ENCODE measurements at places on chromosomes 5 and 9.

GRCh38 chr9:33140401-33141360 is 26.5 kb downstream of the B4GALT1 start:
- no peak for DNase-seq

GRCh38 chr5:174259696-174260420 is 214.4 kb downstream of the NSG2 start:
- DNase-seq, result no peak

GRCh38 chr5:159987031-159987674 is 21.8 kb upstream of the TTC1 start:
- DNase-seq, result peak; percentile 65

GRCh38 chr5:31886206-31886605 is 247.3 kb downstream of the PDZD2 start:
- DNase-seq, result no peak

DNA sequence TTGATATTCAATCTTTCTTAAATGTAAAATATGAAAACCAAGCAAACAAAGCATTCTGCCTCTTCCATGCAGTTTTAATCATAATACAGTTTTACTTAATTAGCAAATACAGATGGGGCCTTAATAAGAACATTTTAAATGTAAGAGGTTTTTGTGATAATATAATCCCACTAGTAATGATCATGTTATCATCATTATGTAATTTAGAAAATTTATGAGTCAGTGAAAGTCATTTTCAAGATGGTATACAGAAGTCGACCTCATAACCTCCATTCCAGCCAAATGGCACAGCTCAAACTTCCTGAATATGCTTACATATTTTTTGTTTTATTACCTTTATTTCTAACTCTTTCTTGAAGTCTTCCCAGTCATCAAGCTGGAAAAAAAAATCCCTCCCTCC is 102.2 kb upstream of the GNA14 start:
- DNase-seq, result no peak

DNA sequence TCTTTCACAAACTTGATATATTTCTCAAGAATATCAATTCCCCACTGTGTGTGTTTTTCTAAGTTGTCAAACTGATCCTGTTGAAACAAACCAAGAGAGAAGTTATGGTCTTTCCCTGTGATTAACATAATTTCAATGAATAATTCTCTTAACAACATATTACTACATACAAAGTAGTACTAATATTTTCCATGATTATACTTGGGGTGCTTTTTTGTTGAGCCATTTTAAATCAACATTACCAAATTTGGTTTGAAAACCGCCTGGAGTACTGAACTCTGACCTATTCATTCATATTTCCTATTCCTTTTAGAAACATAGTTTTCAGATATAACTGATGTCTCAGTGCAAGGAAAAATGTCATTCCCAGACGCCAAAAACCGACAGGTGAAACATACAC is 48.1 kb downstream of the FNBP1 start:
- no peak for DNase-seq

DNA sequence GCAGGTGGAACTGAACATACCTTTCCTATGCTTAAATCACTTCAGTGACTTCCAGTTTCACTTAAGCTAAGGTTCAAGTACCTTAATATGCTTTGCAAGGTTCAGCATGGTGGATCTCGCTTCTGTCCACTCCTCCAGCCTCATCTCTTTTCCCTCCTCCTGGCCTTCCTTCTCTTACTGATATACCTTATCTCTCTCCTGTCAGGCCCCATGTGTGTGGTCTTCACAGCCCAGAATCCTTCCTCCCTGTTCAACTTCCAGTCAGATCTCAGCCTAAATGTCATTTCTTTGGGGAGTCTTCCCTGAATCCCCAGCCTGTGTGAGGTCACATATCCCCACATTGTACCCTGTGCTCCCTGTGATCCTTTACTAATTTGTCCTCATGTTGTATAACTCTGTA is 87.7 kb downstream of the ANGPTL2 start:
- DNase-seq, result no peak

- no peak for DNase-seq
These were observed 148.9 kb downstream of the DOCK2 start for GRCh38 chr5:169785771-169786618.

GRCh38 chr5:109426075-109426474 is 16.3 kb upstream of the PJA2 start:
- no peak for DNase-seq

DNA sequence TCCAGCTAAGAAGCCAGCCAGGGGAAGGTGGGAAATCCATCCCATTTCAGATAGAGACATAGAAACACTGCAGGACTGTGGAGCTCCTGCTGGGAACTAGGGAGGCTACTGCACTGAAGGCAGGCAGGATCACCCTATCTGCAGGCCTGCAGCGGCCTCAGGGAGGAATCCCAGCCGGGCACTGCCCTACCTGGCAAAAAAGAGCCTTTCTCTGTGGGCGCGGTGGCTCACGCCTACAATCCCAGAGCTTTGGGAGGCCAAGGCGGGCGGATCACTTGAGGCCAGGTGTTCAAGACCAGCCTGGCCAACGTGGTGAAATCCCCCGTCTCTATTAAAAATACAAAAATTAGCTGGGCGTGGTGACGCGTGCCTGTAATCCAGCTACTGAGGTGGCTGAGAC is 71.4 kb upstream of the PHYKPL start:
- DNase-seq, result no peak

DNA sequence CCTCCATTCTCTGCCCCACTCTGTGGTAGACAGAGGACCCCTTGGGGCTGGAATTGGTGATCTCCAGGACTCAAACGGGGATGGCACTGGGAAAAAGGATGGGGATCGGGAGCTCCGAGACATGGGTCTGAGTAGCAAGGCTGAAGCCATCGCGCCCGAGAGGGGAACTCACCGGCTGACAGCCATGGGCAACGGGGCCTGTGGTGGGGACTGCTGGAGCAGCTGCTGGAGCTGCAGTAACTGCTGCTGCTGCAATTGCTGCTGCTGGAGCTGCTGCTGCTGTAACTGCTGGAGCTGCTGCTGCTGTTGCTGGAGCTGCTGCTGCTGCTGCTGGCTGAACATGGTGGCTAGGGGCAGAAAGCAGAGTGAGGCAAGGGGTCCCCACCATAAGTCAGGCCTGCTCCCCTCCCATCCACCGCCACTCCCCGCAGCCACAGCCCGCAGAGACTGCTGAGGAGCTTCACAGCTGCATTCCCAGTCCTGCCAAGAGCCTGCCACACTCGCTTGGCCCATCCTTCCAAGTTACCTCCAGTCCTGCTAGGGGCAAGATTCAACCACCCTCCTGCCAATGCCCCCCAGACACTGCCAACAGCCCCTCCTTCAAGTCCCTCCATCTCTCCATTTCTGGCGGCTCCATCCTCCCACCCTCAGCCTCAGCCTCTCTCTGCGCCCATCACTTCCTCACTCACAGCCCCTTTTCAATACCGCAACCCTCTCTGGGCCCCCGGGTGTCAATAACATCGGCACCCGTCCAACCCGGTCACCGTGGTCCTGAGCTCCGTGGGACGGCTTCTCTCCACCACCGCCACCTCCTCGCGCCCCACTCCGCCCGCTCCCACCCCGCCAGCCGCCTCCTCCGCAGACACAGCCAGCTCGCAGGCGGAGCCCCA is 611 bp downstream of the CIZ1 start:
- DNase-seq, result no peak

DNA sequence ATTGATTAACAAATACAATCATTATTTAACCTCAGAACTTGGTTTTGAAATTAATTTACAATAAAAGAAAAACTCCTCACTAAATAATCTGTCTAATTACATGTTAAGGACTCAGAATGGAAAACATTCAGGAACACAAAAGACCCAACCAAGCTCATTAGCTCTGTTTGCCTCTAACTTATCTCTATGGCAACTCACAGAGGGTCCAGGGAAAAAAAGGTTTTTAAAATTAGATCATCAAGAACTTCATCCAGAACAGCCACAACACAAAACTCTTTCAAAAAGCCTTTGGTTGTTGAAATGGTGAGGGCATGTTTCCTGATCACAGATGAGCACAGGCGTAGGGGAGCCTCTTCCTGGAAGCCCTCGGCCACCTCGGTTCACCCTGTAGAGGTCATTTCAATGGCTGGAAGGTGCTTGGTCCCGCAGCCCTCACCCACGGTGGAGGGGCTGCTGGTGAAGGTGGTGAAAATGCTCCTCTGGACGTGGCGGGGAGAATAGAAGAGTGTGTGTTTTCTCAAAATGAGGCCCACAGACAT is 17.2 kb upstream of the TCF7 start:
- DNase-seq, result no peak

GRCh38 chr9:121393318-121393717 is 23.3 kb upstream of the STOM start:
- DNase-seq, result no peak

DNA sequence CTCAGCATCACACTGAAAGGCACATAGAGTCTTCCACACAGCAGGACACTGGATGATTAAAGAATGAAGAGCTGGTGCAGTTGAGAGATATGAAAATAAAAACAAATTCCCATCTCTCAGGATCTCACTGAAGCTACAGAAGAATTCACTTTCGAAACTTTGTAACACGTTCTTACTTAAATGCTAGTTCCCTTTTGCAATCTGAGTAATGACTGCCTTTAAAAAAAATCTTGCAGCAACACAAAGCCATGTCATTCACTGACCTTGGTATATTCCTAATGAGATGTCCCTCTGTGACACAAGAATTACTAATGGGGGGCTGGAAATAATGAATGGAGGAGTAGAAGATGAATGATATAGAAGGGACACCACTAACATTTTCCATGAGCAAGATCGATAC is 201.8 kb downstream of the GLIS3 start:
- DNase-seq, result no peak

GRCh38 chr5:8906303-8906967 is 639.4 kb downstream of the SEMA5A start:
- no peak for DNase-seq

GRCh38 chr5:57863661-57864060 is 381.1 kb upstream of the ACTBL2 start:
- no peak for DNase-seq

DNA sequence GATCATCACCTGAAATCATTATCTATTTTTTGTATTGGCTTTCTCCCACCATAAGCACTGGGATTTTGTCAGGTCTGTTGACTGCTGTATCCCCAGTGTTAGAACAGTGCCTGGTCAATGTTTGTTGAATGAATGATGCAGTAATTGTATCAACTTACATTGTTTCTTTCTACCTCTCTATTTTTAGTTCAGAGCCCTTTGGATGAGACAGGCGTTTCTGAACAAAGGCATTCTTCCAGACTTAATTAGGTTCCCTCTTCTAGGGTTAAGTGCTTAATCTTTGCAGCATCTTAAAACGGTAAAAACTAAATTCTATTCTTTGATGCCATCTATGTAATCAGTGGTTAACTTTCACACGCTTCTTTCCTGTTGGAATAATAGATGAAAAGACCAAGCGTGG is 26.3 kb downstream of the SLC44A1 start:
- no peak for DNase-seq

GRCh38 chr5:133552925-133553525 is 59.3 kb downstream of the FSTL4 start:
- DNase-seq, result peak; percentile 39

- no peak for DNase-seq
These were observed 48.9 kb downstream of the CXXC5 start for GRCh38 chr5:139696894-139697658.

GRCh38 chr5:2861605-2862004 is 110.1 kb upstream of the IRX2 start:
- DNase-seq, result no peak

DNA sequence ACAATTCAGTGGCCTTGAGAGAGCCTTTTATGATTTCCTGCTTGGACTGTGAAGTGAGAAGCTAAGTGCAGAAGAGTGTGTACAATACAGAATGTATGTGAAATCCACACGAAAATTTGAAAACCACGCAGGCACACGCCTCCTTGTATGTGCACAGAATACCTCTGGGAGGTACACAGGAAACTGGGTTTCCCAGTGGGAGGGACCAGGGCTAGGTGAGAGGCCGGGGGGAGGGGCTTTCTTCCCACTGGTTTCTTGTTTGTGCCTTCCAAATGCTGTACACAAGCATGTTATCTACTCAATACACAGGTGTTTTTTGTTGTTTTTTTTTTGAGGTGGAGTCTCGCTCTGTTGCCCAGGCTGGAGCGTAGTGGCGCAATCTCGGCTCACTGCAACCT is 16.1 kb downstream of the C9orf50 start:
- no peak for DNase-seq

- DNase-seq, result no peak
These were observed 236.2 kb upstream of the ADAMTSL1 start for GRCh38 chr9:18237776-18238175.

DNA sequence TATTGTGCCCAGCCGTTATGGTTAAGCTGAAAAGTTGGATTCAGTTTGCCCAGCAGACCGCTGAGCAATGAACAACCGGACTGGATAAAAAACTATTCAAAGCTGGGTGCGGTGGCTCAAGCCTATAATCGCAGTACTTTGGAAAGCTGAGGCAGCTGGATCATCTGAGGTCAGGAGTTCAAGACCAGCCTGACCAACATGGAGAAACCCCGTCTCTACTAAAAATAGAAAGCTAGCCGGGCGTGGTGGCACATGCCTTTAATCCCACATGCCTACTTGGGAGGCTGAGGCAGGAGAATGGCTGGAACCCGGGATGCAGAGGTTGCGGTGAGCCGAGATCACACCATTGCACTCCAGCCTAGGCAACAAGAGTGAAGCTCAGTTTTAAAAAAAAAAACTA is 318.4 kb downstream of the RAB3C start:
- no peak for DNase-seq

DNA sequence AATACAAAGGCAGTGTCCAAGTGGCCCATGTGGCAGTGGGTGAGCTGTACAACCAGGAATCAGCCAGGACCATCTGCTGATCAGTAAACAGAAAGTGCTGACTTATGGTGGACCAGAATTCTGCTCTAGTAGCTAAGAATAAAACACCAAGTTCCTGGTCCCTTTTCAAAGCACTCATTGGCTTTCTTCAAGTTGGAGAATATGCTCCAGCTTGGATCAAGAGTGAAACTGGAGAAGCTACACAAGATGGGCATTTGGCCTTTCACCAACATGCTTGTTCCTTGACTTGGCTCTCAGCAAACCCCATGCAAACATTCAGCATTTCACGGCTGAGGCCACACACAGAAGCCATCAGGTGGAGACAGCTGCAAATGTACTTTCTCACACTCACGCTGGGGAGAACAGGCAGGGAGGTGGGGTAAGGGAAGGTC is 32.1 kb downstream of the MARCHF3 start:
- DNase-seq, result no peak

DNA sequence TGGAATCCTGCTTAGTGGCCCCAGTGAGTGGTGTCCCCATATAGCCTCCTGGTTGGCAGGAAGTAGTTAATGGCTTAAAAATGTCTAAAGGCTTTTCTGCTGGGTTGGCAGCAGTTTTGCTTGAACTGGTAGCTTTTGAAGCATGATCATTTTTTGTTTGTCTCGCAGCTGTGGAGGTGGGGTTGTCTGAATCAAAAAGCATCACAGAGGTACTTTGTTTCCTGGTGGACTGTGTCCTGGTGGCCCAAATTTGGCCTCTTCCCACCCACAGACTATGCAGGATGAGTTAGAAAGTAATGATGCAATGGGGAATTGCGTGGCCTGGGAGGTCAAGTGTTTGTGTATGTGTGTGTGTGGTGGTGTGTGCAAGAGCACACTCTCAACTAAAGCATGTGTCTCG is 322.7 kb downstream of the ARHGEF28 start:
- DNase-seq, result no peak

Data from activated T-cell treated with anti-CD3 and anti-CD28 coated beads for 1 hour (primary cell).